ENCODE measurements at places on chromosomes 12 and 14. TPM values are rescaled to one million over a fixed set of nuclear protein-coding genes. Genes with fewer than 3 reads are reported as not detected.

Gene IAPP
- total RNA-seq, result not detected

Gene DPPA3
- total RNA-seq, result not detected

DNA sequence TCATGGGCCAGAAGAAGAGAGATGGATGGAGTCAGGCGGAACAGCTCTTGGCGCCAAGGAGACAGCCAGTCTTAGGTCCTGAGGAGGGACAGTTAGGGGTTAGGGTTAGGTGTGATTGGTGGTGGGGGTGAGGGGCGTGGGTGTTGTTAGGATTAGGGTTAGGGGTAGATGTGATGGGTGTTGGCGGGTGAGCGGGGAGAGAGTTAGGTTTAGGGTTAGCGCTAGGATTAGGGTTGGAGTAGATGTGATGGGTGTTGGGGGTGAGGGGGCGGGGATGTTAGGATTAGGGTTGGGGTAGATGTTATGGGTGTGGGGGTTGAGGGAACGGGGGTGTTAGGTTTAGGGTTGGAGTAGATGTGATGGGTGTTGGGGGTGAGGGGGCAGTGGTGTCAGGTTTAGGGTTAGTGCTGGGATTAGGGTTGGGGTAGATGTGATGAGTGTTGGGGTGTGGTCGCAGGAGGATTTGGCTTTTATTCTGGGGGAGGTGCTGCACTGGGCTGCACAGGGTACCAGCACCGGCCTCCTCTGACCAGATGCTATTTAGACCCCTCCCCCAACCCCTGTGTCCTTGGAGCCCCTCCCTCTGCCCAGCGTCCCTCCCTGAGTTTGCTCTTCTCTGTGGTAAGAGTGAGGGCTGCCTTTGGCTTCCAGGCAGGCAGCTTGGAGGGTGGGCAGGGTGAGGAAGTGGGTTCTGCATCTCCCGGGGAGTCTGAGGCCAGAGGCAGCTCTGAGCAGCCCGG lies 35.6 kb upstream of the FBRSL1 start:
- DNase-seq, result no peak
- no peak overlapping the region for H3K4me3 ChIP-seq
- no peaks in the 10 kb centered on the region for H3K4me1 ChIP-seq
- peaks cover 80% of the 10 kb centered on the region for H3K27me3 ChIP-seq
- no peaks in the 10 kb centered on the region for H3K36me3 ChIP-seq

GRCh38 chr14:53401646-53402045 lies 248.5 kb upstream of the DDHD1 start:
- H3K27ac ChIP-seq, result no peak overlapping the region
- H3K27me3 ChIP-seq, result no peaks in the 10 kb centered on the region
- no peak overlapping the region for H3K4me3 ChIP-seq

GRCh38 chr12:52032446-52032803 lies 18.8 kb upstream of the NR4A1 start:
- H3K27ac ChIP-seq, result peak overlapping the region; percentile 93
- no peaks in the 10 kb centered on the region for H3K36me3 ChIP-seq
- H3K4me1 ChIP-seq, result peaks cover 71% of the 10 kb centered on the region
- peak overlapping the region; percentile 54 for H3K4me3 ChIP-seq
- no peaks in the 10 kb centered on the region for H3K27me3 ChIP-seq

DNA sequence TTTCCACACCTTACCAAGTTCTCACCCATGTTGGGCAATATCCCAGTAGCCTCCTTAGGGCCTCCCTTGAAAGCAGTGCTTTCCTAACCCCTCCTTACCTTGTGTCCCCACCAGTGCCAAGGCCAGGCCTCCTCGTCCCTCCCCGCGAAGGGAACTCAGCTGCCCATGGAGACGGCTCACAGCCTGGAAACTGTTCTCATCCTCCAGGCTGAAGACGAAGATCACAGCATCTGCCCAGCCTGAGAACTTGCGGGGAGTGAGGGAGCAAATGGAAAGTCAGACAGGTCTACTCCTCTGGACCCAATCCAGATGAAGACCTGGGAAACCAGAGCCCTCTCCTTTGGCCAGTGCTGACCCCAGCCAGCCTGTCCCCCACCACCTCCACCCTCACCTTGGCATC lies 4.6 kb downstream of the AGAP2 start:
- H3K4me1 ChIP-seq, result peaks cover 39% of the 10 kb centered on the region
- peak overlapping the region; percentile 68 for H3K4me3 ChIP-seq
- no peak for DNase-seq
- no peaks in the 10 kb centered on the region for H3K36me3 ChIP-seq

DNA sequence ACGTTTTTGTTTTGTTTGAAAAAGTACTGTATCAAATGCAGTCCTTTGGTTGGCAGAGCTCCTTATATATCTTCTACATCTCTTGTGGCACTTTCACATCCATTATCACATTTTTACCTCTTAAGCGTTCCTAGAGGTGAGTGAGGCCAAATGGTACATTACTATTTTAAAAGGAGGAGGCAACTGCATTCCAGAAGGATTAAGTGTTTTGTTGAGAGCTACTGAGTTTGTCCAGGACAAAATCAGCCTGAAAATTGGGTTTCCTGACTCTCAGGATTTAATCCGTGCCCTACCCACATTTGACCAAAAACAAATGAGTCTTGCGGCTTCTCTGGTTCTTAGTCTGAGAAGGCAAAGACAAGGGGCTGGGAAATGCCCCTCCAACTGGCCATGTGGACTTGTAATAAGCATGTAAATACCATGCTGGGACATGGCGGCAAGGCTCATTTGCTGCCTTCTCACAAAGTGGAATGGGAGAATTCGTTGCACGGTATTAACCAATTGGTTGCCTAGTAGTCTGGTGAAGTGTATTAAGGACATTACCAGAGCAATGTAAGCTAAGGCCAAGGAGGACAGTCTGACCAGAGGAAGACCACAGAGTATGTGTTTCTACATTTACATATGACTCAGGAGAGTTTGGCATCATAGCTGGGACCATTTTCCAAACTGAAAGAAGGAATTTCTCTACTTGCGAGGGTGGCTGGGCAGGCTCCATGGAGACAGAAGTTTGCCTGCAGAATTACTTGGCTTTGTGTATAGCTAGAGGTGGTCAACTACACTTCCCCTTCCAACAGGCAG lies 175.8 kb upstream of the PLXNC1 start:
- no peak overlapping the region for H3K4me3 ChIP-seq
- DNase-seq, result no peak
- no peak overlapping the region for H3K27ac ChIP-seq
- H3K4me1 ChIP-seq, result peaks cover 24% of the 10 kb centered on the region

DNA sequence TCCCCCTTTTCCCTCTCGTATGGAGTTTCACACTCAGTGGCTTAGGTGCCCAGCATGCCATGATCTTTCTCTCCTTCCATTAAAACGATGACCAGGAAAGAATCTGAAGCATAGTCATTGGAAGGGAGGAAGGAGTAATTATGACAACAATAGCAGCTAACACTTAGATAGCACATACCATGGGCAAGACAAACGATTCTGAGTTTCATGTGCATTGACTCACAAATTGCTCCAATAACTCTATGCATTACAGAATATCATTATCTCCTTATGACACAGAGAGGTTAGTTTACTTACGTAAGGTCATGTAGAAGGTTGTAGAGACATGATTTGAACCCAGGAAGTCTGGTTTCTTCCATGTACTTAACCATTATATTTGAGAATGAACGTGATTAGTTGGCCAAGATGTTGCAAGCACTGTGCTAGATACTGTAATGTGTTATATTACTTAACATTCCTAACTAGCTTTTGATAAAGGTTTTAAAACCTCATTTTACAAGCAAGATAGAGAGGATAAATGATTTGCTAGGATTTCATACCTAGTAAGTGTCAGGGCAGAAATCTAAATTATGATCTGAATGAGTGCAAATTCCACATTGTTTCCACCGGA lies 162.4 kb downstream of the CAND1 start:
- peaks cover 45% of the 10 kb centered on the region for H3K4me1 ChIP-seq
- H3K4me3 ChIP-seq, result no peak overlapping the region
- H3K27ac ChIP-seq, result peak overlapping the region; percentile 75
- DNase-seq, result no peak

- no peak overlapping the region for H3K27ac ChIP-seq
- no peak for DNase-seq
- H3K27me3 ChIP-seq, result peaks cover 100% of the 10 kb centered on the region
- H3K4me1 ChIP-seq, result no peaks in the 10 kb centered on the region
Measured at GRCh38 chr14:28774764-28775735, 8.5 kb downstream of the FOXG1 start.
